Stimulated activated CD4-positive, alpha-beta T cell treated with anti-CD3 and anti-CD28 coated beads, Interleukin-2, amount 100 ng/mL, for 4 hours (primary cell): ENCODE measurements at places on chromosomes 13 and 19.

- no peak for DNase-seq
These were observed at the start of gene IFNL1 for GRCh38 chr19:39296055-39296645. Gene IFNL1 (plus strand): TSS chr19:39296407. CDS start chr19:39296422, 15 bp downstream.

DNA sequence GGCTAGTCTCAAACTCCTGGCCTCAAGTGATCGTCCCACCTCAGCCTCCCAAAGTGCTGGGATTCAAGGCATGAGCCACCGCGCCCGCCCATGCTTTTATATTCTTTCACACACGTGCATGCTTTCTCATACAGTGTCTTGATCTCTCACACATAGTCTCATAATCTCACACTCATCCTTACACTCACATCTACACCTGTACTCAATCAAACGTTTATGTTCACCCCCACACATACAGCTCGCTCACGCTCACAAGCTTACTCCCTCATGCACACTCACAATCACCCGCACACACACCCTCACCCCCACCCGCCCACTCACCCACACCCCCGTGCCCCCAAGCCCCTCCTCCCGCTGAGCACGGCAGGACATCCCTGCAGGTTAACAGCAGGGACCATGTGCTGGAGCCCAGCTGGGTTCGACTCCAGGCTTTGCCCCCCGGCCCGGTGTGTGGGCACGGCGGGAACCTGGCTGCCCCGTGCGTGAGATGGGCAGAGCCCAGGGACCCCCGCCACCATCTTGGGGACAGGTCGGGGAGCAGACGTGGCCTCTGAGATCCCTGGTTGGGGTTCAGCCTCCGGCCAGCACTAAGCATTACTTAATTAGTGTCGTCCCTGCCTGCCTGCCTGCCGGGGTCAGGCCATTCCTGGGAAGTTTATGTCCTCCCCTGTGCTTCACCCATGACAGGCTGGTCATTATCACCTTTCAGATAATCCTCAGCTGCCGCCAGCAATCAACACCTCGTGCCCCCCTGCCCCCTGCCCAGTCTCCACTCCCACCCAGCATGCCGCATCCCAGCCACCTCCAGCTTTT, 11.4 kb downstream of the SBK2 start:
- DNase-seq = no peak

DNA sequence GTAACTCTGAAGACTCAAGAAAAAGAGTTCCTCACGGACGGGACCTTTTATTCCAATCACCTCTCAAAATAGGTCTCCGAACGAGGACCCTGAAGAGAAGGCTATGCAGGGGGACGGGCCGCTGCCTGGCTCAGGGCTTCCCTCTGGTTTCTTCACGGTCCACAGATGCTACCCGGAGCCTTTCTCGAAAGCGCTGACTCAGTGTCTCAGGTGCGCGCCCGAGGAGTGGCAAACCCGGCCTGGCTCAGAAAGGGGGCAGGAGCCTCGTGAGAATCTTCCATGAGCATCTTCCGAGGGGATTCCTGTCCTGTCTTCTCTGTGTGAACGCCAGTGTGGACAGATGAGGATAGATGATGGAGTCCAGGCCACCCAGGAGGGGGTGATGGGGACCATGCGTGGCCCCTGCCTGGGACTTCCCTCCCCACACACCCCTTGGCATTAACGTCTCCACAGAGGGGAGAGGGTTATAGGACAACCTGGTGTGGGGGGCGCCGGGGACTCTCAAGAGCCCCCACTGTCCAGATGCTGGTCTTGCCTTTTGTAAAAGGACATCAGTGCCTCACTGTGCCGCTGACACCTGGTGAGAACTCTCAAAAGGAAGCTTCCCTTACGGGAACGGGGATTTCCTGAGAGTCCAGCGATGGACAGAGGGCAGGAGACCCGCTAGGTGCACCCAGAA, 16.5 kb downstream of the LSM4 start:
- DNase-seq = no peak

GRCh38 chr13:37956536-37956935, 87.0 kb upstream of the TRPC4 start:
- DNase-seq = no peak

- DNase-seq = no peak
These were observed 614.5 kb downstream of the TBC1D4 start for GRCh38 chr13:74867460-74867859.

- DNase-seq = no peak
These were observed 732.8 kb upstream of the SLC10A2 start for GRCh38 chr13:103799028-103799427.

GRCh38 chr13:114035583-114036531, 62.0 kb upstream of the C13orf46 start:
- DNase-seq = no peak

- DNase-seq = no peak
These were observed 155.4 kb downstream of the DCT start for GRCh38 chr13:94323764-94324758.

GRCh38 chr13:101204270-101205020, 211.9 kb downstream of the NALCN start:
- no peak for DNase-seq

- peak; percentile 21 for DNase-seq
These were observed 40.8 kb upstream of the ISYNA1 start for GRCh38 chr19:18478545-18479311.

DNA sequence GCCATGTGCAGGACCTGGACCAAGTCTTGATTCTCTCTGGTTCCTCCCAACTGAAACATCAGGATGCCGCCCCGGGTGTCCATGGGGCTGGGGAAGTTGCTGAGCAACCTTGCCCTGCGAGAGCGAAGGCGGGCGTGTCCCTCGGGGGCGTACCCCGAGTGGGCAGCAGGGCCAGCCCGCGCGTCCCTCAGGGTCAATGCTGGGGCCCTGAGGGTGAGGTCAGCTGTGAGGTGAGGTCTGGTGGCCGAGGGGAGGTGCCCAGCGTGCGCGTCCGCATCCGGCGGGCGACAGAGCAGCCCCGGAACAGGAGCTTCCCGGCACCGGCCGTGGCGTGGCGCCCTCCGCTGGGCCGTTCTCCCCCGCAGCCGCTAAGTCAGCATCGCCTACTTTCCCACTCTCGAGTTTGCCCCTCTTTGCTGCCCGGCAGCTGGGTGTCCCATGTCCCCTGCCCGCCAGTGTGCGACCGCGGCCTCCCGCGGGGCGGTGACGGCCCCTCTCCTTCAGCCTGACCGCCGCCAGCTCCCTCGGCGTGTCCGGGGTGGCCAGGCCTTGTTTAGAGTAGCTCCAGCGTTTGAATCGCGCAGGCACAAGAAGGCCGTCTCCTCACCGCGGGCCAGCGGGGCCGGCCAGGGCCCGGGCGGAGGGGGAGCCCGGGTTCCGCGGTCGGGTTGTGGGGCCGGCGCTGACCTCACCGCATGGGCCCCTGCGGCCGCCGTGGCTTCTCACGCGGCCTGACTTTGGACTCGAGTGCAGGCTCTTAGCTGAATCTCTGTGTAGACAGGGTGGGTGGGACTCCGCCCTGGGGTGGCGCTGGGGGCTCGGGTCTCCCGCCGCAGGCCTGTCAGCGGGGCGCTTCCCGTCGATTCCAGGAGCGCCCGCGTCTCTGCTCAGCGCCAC, 33.0 kb downstream of the GJA3 start:
- no peak for DNase-seq

DNA sequence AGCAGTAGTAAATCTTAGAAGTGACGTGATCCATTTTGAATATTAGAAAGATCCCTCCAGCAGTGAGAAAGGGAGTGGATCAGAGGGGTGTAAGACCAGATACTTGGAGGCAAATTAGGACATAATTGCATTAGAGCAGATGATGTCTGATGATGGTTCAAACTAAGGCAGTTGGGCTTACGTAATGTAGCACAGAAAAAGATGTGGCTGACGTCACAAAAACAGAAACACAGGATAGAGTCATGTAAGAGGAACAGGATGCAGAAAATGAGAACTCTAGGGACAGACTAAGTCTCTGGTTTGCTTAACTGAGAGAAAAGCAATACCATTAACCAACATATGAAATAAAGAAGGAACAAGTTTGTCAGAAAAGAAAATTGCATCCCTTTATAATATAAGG, 392.5 kb upstream of the DACH1 start:
- DNase-seq = no peak

DNA sequence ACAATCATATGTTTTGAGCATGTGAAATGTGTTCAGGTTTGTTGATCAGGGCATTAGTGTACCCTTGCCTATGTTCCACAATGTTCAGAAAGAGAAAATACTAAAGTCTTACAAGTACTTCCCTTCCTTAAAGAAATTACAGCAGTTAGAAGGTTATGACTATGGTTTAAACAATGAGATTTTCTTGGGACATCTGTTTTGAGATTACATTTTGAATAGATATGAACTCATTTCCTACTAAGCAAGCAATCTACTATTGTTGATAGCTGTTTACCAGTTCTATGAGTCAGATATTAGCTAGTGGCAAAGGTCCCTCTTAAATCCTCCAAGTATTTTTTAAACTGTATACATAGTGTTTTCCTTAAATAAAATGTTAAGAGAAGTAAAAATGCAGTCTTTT, 241.3 kb downstream of the DACH1 start:
- DNase-seq = no peak

- no peak for DNase-seq
These were observed 1466.1 kb downstream of the UQCRFS1 start for GRCh38 chr19:27746691-27747380.

DNA sequence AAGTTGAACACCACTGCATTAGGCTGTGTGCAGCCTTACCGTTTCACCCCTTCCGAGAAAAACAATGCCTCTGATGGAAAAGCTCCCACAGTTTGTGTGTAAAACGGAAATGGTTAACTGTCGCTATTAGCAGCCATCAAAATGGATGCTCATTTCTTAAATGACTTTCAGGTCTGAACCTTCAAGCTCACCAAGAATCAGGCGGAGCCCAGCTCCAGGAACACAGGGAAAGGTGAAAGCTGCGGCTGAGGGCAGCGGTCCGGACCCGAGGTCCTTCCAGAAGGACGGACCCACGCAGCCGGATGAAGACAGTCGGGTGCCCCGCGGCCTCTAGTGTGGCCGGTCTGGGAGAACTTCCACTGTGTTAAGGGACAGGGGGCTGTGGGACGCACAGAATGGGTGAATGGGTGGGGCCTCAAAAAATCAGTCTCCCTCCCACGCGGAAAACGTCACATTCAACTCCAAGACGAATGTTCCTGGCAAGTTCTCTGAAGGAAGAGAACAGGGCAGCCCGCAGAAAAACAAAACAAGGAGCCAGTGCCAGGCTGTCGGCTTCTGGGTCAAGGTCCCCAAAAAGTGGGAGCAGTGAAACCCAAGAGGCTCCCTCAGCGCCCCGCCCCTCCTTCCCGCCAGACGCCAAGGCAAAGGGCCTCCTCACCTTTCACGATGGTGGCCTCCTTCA, 4.9 kb downstream of the IRS2 start:
- no peak for DNase-seq

- no peak for DNase-seq
These were observed 997 bp upstream of the CACNG8 start for GRCh38 chr19:53961523-53962356.
